ENCODE measurements at places on chromosomes 2 and 18.

DNA sequence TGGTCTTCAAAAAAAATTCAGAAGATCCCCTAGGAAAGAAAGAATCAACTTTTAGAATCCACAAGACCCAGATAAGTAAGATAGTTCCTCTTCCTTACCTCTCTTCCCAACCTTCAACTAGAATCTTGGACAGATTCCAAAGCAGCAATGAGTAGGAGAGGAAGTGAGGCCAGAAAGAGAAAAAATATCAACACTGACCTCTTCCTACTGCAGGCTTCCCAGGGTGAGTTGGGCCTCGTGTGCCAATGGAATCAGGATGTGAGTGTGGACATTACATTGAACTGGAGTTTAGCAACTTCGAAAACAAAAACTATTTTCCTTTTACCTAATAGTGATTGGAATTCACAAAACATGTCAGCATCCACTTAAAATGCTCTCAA, 102.5 kb upstream of the PIEZO2 start:
- no peak for DNase-seq

GRCh38 chr2:40606862-40607261, 155.0 kb upstream of the SLC8A1 start:
- DNase-seq: no peak

- no peak for DNase-seq
Observed at GRCh38 chr18:31723990-31724711, 36.5 kb downstream of the SLC25A52 start.

DNA sequence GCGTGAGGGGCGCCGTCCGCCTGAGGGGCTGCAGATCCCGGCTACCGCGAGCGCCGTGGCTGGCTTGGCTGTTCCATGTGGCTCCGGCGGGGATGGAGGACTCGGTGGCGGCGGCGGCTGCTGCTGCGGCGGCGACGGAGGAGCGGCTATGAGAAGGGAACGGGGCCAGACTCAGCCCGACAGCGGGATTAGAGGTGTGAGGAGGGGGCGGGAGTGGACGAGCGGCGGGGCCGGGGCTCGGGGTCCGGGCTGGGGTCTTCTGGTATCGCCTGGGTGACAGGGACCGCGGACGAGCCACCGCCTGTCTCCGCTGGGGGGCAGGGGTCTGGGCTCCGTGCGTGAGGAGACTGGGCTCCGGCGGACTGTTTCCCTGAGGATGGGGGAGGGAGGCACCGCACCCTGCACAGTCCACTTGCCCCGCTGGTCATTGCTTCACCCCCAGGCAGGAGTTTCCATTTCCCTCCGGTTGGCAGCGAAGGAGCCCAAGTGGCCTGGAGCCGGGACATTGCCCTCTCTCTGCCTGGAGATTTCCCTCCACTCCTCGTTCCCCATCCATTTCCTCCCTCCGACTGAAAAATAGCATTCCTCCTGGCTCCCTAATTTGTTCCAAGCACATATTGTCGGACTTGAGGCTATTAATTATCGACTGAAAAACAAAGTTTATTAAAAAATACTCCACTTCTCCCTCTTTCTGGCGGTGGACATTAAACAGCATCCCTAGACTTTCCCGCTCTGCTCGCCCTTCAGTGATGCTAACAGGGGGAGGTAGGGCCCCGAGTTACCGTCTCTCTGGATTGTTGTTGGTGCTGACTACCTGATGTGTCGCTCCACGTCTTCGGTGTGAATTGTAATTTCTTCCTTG, 577 bp downstream of the EHBP1 start:
- DNase-seq: no peak

DNA sequence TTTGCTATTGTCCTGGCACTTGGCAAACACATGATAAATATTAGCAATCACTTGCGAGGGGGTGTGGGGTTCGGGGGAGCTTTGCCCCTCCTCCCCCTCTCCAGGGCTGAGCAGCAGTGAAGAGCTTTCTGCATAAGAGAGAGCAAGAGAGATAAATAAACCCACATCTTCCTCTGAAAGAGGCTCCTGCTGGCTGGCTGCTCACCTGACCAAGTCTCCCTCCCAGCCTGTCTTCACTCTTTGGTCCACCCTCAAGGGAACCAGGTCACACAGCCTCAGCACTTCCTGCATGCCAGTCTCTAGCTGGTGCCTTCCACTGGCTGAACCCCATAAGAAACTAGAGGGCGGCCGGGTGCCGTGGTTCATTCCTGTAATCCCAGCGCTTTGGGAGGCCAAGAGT, 18.5 kb upstream of the YWHAQ start:
- no peak for DNase-seq

- no peak for DNase-seq
Observed at GRCh38 chr2:144668493-144669110, 148.7 kb upstream of the ZEB2 start.

GRCh38 chr2:178265851-178266250, 71.5 kb downstream of the OSBPL6 start:
- DNase-seq: no peak

- DNase-seq: no peak
Observed at GRCh38 chr2:189592353-189592984, 11.9 kb upstream of the SLC40A1 start.

DNA sequence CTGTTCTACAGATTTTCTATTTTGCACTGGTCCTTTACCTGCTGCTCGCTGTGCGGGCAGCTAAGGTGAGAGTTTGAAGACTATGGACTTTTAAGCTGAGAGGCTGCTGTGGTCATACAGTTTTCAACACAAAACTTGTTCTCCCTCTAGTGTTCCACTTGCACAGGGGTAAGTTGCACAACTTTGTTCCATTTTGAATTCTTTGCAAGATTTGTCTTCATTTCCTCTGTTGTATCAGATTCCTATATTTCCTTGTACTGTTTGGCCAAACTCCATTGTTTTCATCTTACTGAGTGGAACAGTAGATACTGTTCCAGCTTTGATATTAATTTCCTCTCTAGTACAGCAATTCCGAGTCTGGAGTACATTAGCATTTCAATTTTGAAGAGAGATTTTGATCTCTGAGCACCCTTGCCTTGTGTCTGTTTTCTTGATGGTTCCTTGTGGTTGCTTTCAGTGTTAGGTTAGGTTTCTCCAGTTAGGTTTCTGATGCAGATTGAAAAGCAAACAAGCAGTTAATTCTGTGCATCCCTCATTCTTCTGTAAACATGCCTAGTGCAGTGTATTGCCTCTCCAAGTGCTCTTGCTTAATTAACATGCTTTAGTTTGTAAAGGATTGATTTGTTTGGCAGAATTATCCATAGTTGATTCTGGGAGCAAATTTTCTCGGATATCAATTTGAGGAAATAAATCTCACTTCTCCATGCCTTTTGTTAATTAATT, 188.8 kb downstream of the PTPRM start:
- DNase-seq: no peak

All from SHP77 treated with DMSO at 0.1 percent for 48 hours (cell line).